K562 (cell line): ENCODE measurements at places on chromosomes 3 and 15.
A peak's percentile ranks its signal among the peaks of the same experiment; 100 is the strongest.

DNA sequence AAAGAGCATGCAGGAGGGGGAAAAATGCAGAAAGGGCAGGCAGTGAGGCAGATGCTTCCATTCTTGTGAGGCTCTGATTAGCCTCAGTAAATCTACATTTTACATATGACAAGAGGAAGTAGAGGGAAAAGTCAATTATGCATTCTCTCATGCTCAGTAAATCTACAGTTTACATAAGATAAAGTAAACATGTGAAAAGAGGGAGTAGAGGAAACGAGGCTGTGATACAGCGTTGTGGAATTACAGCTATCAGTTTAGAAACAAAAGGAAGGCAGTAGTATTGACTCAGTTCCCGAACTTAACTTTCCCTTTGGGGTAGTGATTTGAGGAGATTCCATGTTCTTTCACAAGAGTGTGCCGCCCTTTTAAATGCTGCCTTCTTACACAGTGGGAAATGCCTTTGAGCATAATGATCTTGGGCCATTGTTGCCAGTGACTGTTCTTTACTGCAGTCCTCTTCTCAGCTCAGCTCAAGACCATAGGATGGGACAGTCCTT, 39.3 kb downstream of the OSTN start:
- H3K36me3 ChIP-seq = no peaks in the 10 kb centered on the region
- no peaks in the 10 kb centered on the region for H3K27me3 ChIP-seq
- H3K4me3 ChIP-seq = no peak overlapping the region
- H3K4me1 ChIP-seq = no peaks in the 10 kb centered on the region
- DNase-seq = no peak

GRCh38 chr3:104598848-104599511, 767.7 kb upstream of the ALCAM start:
- DNase-seq = no peak
- no peak overlapping the region for H3K4me3 ChIP-seq
- no peaks in the 10 kb centered on the region for H3K27me3 ChIP-seq
- no peaks in the 10 kb centered on the region for H3K4me1 ChIP-seq
- no peaks in the 10 kb centered on the region for H3K36me3 ChIP-seq

- peaks cover 4% of the 10 kb centered on the region; the same call in 1 of the 2 replicates for H3K27me3 ChIP-seq
- H3K4me3 ChIP-seq = no peak overlapping the region
- peaks cover 16% of the 10 kb centered on the region; the same call in 2 of the 3 replicates for H3K36me3 ChIP-seq
- H3K27ac ChIP-seq = no peak overlapping the region
- H3K4me1 ChIP-seq = 0 out of 2 replicates have a peak, but pooled peaks cover 3% of the 10 kb centered on the region
Measured at GRCh38 chr15:101439920-101440319, 49.6 kb downstream of the PCSK6 start.

- H3K27me3 ChIP-seq = no peaks in the 10 kb centered on the region
- no peak overlapping the region for H3K27ac ChIP-seq
- H3K4me3 ChIP-seq = no peak overlapping the region
- H3K4me1 ChIP-seq = peaks cover 4% of the 10 kb centered on the region; the same call in 2 of the 3 replicates
- DNase-seq = no peak
Measured at GRCh38 chr3:108156312-108156853, 65.6 kb upstream of the CD47 start.

GRCh38 chr3:50519471-50520089, 16.1 kb upstream of the CACNA2D2 start:
- H3K27me3 ChIP-seq = peaks cover 4% of the 10 kb centered on the region
- no peak overlapping the region for H3K27ac ChIP-seq
- no peaks in the 10 kb centered on the region for H3K36me3 ChIP-seq
- peak; percentile 80 for DNase-seq

GRCh38 chr15:84818261-84819131, 1.3 kb downstream of the ALPK3 start:
- H3K27ac ChIP-seq = peak overlapping the region; percentile 37; the same call in 2 of the 3 replicates
- H3K4me3 ChIP-seq = no peak overlapping the region
- peaks cover 33% of the 10 kb centered on the region for H3K4me1 ChIP-seq
- H3K27me3 ChIP-seq = no peaks in the 10 kb centered on the region
- peak; percentile 46 for DNase-seq
- no peaks in the 10 kb centered on the region for H3K36me3 ChIP-seq

GRCh38 chr3:189270248-189270832, 98.6 kb downstream of the TPRG1 start:
- no peak for DNase-seq
- no peak overlapping the region for H3K27ac ChIP-seq
- no peaks in the 10 kb centered on the region for H3K36me3 ChIP-seq
- no peak overlapping the region for H3K4me3 ChIP-seq
- no peaks in the 10 kb centered on the region for H3K4me1 ChIP-seq

DNA sequence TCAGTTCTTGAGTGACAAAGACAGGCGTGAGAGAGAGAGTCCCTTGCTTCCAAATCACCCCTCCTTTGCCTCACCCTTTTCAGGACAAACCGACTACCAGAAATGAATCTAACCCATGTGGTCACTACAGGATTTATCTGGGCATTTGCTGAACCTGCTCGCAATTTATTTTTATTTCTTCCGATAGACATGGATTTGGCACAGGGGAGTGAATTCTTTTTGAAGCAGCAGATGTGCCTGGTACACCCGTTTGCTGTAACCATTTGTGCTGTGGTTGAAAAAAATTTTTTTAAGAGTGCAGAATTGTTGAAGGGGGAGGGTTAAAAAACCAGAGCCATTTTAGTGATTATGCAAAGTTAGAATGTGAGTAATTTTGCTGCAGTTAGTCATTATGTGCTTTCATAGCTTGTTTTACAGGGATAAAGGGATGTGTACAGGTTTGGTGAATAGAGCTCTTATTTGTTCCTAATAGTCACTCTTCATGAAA, 442.0 kb downstream of the LPP start:
- H3K4me3 ChIP-seq = no peak overlapping the region
- no peak overlapping the region for H3K27ac ChIP-seq
- no peaks in the 10 kb centered on the region for H3K27me3 ChIP-seq
- H3K36me3 ChIP-seq = no peaks in the 10 kb centered on the region
- H3K4me1 ChIP-seq = no peaks in the 10 kb centered on the region
- DNase-seq = no peak

DNA sequence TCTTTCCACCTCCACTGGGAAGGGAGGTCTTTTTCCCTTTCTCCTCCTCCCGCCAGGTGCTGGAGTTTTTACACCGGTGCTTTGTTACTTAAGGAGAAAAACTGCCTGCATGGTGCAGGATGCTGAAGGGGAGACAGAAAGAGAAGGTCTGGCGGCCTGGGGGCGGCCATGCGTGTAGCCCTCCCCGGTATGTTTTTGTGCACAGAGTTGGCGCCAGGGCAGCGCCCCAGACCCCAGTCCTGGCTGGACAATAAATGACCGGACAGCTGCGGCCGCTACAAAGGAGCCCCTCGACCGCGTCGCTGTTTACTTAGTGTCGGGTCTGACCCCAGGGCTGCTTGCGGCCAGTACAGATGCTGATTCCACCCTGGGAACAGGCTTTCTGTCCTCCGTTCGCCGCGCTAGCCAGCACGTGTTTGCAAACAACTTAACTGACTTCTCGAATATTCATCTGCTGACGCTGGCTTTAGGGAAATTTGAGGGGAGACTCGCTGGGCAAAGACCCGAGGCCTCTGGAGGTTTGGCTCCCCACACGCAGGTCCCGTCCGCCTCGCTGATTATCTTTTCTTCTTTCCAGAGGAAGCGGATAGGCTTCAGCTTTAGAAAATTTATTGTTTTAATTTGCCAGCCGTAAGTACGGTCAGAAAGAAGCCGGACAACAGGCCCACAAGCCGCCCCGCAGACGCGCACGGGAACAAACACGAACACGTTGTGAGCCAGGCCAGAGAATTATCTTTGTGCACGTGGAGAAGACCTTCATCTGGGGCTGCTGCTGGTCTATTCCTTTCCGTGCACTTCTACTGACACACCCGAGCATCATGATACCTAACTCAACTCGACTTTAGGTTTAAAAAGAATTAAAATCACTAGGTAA, 46.9 kb downstream of the ZIC4 start:
- H3K4me1 ChIP-seq = no peaks in the 10 kb centered on the region
- H3K27me3 ChIP-seq = peaks cover 27% of the 10 kb centered on the region
- H3K27ac ChIP-seq = no peak overlapping the region
- H3K36me3 ChIP-seq = no peaks in the 10 kb centered on the region

GRCh38 chr3:124985349-124985748, 50.8 kb upstream of the MUC13 start:
- H3K27me3 ChIP-seq = peaks cover 14% of the 10 kb centered on the region
- no peak for DNase-seq
- H3K4me3 ChIP-seq = no peak overlapping the region
- H3K27ac ChIP-seq = no peak overlapping the region

DNA sequence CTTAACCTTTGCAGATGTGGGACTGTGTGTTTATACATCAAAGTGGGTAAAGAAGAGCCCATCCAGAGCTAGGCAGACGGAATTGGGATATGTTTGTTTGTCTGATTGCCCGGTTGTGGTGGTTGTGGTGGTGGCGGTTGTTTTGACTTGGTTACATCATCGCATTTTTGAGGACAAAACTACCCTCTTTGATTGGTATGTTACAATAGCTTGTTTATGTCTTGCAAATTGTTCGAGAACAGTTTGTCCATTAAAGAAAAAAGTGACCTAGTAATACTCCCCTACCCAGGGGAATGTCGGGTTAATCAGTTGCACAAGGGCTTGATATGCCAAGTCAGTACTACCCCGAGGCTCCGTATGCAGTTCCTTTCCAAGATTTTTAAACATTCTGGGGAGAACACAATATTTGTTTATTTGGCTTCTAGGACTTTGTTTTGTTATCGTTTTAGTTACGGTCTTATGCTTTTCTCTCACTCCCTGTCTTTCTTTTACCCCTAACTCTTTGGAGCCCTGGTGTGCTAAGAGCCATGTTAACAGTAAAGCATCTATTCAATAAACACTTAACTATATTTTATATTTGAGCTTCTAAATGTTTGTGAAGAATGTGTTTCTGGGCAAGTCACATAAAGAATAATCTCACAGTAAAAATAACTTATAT, 315.4 kb downstream of the LPP start:
- H3K4me1 ChIP-seq = no peaks in the 10 kb centered on the region
- no peak overlapping the region for H3K27ac ChIP-seq
- no peak for DNase-seq
- no peaks in the 10 kb centered on the region for H3K27me3 ChIP-seq

GRCh38 chr15:77138167-77138522, 67.2 kb upstream of the TSPAN3 start:
- H3K36me3 ChIP-seq = peaks cover 3% of the 10 kb centered on the region; the same call in 1 of the 3 replicates
- no peak overlapping the region for H3K4me3 ChIP-seq
- DNase-seq = no peak
- no peak overlapping the region for H3K27ac ChIP-seq
- H3K4me1 ChIP-seq = no peaks in the 10 kb centered on the region

- no peak overlapping the region for H3K4me3 ChIP-seq
- peaks cover 66% of the 10 kb centered on the region for H3K36me3 ChIP-seq
- H3K27ac ChIP-seq = no peak overlapping the region
Measured at GRCh38 chr15:89197503-89197971, 23.8 kb downstream of the RLBP1 start.

GRCh38 chr15:41492597-41493204, 973 bp upstream of the ITPKA start:
- peak overlapping the region; percentile 80 for H3K27ac ChIP-seq
- peak overlapping the region; percentile 60 for H3K4me3 ChIP-seq
- peak; percentile 46 for DNase-seq
- H3K27me3 ChIP-seq = no peaks in the 10 kb centered on the region
- H3K4me1 ChIP-seq = peaks cover 44% of the 10 kb centered on the region

DNA sequence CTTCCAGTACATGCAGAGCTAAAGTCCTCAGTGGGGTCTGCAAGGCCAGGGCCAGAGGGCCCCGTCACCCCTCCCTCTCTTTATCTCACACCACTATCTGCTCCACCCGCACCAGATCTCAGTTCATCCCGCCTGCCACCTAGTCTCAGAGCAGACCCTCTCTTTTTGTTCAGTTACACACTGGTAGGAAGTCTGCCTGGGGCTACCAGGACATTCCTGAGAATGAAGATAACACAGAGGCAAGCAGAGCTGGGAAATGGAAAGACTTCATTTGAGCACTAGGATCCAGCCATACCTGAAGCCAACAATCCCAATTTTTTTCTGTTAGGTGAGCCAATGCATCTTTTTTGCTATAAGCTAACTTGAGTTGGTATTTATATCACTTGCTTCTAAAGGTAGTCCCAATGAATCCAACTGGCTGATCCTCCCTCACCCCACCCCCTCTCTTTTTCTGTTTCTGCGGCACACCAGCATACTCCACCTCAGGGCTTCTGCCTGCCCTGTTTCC, 24.5 kb downstream of the ATP2B2 start:
- DNase-seq = no peak
- no peaks in the 10 kb centered on the region for H3K36me3 ChIP-seq

DNA sequence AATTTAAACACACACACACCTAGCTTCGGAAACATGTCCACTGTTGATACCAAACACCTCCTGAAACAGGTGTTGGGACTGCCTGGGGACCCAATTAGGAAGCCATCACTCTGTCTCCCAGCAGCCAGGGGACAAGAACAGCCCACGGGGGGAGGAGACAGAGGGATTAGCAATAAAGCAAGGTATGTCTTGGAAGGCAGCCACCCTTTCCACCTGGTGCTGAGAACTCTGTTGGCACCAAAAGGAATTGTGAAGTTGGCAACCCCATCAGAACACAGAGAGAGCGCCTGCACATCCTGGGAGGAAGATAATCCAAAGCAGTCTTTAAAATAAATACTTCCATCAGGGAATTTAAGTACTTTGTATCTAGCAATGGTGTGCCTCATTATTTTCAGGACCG, 111.0 kb downstream of the ADAMTS17 start:
- H3K4me3 ChIP-seq = no peak overlapping the region
- H3K4me1 ChIP-seq = peaks cover 14% of the 10 kb centered on the region; the same call in 2 of the 3 replicates
- no peaks in the 10 kb centered on the region; the same call in 2 of the 3 replicates for H3K27me3 ChIP-seq
- no peak overlapping the region for H3K27ac ChIP-seq

- H3K36me3 ChIP-seq = peaks cover 31% of the 10 kb centered on the region
- H3K27ac ChIP-seq = no peak overlapping the region
- H3K4me3 ChIP-seq = no peak overlapping the region
- DNase-seq = no peak
Measured at GRCh38 chr3:130929804-130930203, 35.9 kb downstream of the ATP2C1 start.

DNA sequence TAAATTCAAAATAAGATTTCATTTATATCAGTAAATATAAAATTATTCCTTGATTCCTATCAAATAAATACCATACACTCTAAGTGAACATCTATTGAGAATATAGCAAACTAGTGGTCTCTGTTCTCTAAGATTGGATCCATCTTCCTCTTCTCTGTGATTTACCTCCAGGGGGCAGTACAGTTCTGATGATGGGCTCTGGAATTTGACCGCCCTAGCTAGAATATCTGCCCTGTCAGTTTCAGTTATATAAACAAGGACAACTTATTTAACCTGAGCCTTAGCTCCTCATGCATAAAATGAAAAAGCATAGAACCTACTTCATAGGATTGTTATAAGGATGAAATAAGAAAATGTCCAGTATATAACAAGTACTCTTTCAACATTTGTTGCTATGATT, 171.1 kb upstream of the CCDC54 start:
- peak; percentile 40 for DNase-seq
- no peaks in the 10 kb centered on the region for H3K4me1 ChIP-seq
- H3K27ac ChIP-seq = no peak overlapping the region
- no peaks in the 10 kb centered on the region for H3K27me3 ChIP-seq
- no peaks in the 10 kb centered on the region for H3K36me3 ChIP-seq

- 0 out of 2 replicates have a peak overlapping the region, but pooled peaks have one; percentile 9 for H3K4me3 ChIP-seq
- DNase-seq = peak; percentile 57
- H3K4me1 ChIP-seq = peaks cover 14% of the 10 kb centered on the region; the same call in 1 of the 2 replicates
- H3K27ac ChIP-seq = peak overlapping the region; percentile 65
- no peaks in the 10 kb centered on the region; the same call in 2 of the 3 replicates for H3K36me3 ChIP-seq
- no peaks in the 10 kb centered on the region for H3K27me3 ChIP-seq
Measured at GRCh38 chr3:152199102-152199840, 69.5 kb upstream of the MBNL1 start.
